ENCODE measurements at places on chromosomes 5 and 9. TPM values are rescaled to one million over a fixed set of nuclear protein-coding genes. Genes with fewer than 3 reads are reported as not detected.

IGFBPL1 gene
- 8.8 TPM for total RNA-seq

PCDHGA9 gene
- 1.9 TPM for total RNA-seq

SPATA31A3 gene
- not detected for total RNA-seq

ARHGEF37 gene
- 2.7 TPM for total RNA-seq

SPINK1 gene
- 3.8 TPM for total RNA-seq

WDR31 gene
- total RNA-seq, result 0.14 TPM

TMEM215 gene
- not detected for total RNA-seq

SLC4A9 gene
- total RNA-seq, result not detected

MELK gene
- total RNA-seq, result 87.8 TPM

PPIC gene
- total RNA-seq, result 25.0 TPM

PCDHB4 gene
- total RNA-seq, result not detected

Measured in epithelial cell of proximal tubule (primary cell).